Non-pigmented ciliary epithelial cell (primary cell): ENCODE measurements at places on chromosomes 5 and 9.

GRCh38 chr5:52051759-52052158, 668.5 kb downstream of the ISL1 start:
- no peak for DNase-seq

DNA sequence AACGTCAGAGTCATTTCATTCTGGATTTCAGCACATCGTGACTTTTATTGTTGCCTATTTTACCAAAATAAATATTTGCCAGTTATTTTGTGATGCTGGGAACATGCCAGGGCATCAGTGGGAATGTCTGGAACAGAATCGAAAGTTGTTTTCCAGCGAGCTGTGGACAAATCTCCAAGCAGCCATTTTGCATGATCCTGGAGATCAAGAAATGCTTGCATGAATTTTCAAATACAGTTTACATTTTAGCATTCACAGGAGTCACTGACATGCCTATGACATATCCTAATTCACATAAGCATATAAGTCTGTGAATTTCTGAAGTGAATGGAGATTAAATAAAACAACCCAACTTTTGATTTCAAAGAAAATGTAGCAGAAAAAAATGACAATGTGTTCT, 119.4 kb downstream of the VCAN start:
- DNase-seq = no peak

DNA sequence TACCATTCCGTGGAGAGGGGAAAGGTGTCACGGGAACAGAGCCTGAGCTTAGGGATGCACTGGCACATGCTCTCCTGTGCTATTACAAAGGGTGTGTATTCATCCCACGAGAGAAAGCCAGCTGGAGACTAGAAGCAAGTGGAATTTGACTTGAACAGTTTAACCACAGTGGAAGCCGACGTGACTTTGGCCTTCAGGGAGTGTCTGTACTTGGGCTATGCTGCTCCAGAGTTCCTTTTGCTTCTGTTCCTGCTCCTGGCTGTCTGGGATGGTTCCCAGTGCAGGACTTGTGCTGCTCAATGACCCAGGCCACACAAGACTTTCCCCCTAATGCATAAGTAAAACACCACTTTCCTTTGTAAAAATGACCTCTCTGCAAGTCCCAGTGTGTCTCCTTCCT, 7.9 kb upstream of the NFIL3 start:
- no peak for DNase-seq

DNA sequence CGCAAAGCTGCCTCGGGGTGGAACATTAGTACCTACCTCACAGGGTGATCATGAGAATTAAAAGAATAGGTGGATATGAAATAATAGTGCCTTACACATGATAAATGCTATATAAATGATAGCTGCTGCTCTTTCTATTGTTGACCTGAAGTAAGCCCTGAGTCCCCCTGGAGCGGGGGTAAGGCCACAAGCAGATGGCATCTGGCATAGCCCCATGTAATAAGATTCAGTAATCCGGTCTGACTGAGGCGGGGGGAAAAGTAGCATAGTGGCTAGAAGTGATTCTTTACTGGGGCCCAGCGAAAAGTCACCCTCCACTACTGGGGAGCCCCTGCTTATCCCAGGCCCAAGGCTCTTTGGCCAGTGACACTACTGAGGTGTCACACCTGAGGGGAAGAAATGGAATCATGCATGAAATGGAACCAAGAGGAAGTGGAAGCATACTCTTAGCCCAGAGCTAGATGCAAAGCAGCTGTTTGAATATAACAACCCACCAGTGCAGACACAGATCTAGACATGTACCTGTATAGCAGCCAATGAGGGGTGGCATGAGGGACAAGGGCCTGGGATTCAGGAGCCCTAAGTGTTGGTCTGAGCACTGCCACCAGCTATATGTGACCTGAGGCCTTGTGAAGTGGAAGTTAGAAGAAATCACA, 16.1 kb upstream of the FGFR4 start:
- no peak for DNase-seq
